Hippocampal formation (tissue), 2 donors: ENCODE measurements at places on chromosomes 3 and 15.

GRCh38 chr15:55257012-55257670, 32.5 kb downstream of the RAB27A start:
- no peak for DNase-seq

DNA sequence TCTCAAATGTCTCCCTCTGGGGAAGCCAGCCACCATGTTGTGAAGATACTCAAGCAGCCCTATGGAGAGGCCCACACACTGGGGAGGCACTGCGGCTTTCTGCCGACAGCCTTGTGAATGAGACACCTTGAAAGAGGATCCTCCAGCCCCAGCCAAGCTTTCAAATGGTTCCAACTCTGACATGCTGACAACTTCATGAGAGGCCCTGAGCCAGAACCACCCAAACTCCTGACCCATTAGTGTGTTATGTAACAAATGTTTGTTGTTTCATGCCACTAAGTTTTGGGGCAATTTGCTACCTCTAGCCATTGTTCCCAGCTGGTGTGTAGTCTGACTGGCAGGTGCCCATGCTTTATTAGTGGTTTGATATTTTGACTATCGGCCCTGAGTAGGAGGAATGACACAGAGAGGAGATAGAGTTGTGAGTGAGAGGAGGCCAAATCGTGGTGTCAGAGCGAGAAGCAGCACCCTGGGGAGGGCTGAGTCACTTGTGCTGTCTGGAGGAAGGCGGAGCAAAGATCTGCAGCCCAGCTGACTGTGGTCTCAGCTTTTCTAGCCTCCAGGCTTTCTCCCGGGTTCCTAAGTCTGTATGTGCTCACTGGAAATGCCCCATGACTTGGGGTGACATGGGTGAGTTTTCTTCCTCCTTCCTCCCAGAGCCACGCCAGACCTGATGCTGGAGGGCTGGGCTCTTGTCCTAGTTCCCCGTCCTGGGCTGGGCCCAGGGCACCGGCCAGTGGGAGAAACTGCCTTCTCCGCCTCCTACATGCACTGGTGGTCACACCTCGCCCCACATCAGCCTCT, 56.7 kb upstream of the BLM start:
- no peak for DNase-seq

DNA sequence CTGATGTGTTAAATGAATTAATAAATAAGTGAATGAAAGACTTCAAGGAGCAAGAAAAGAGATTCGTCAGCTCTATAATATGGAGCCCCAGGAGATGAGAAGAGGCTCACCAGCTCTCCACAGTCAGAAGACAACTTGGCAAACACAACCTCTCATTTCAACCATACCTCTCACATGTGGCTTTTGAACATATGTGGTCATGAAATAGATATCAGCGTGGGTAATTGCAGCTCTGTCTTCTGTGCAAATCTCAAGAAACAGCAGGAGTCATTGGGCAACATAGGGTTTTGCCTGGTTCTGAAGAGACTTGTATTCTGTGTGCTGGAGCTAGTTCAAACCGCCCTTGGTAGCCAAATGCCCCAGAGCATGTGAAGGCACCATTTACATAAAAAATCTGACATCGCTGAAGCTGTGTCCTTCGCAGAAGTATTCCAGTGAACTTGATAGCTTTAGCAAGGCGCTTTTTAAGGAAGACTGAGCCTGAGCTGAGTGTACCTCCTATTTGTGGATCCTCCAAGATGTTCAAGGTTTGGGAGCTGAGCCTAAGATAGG, 8.4 kb downstream of the CX3CR1 start:
- no peak for DNase-seq

GRCh38 chr3:72907131-72907711, 19.4 kb downstream of the GXYLT2 start:
- DNase-seq: peak; percentile 48

GRCh38 chr15:25947323-25948314, 84.5 kb upstream of the ATP10A start:
- no peak for DNase-seq
